NCI-H1694 treated with DMSO at 0.1 percent for 48 hours (cell line): ENCODE measurements at places on chromosomes 1 and 21.

DNA sequence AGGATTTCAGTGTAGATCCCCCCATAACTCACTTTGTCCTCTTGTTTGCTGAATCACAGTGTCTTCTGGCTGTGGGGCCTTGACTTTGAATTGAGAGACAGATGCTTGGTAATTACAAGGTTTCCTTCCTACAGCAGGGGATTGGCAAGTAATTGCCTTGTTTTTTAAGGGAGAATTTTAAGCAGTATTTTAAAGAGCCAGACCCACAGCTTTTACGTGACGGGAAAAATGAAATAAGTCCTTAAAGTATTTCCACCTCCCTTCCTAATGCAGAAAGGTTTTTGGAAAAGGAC is 41.0 kb downstream of the PGBD5 start:
- peak; percentile 57 for DNase-seq

DNA sequence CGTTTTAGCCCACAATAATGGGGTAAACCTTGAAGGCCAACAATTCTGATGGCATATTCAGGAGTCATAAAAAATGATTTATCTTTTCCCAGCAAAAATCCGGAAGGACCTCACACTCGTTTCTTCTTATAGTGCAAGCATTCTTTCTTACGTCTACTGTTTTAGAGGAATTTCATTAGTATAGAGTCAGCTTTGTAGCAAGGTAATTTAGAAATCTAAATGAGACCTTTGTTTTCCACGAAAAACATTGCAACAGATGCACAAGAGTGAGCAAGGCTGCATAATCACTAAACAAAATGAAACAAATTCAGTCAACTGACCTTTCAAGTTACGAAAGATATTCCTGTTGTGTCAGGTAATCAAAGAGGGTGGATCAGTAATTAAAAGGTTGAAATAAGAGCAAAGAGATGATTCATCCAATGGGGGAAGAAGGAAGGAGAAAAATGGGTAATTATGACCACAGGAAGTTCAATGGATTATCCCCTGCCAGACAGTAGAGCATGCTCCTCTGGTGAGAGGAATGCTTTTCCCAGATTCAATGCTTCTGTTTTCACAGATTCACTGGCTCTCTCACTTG is 560 bp upstream of the CSDE1 start:
- DNase-seq, result peak; percentile 4

GRCh38 chr1:235943581-235944114 is 76.9 kb upstream of the LYST start:
- no peak for DNase-seq

- DNase-seq, result no peak
Observed at GRCh38 chr1:151159373-151159772, 2.9 kb downstream of the TNFAIP8L2 start.

DNA sequence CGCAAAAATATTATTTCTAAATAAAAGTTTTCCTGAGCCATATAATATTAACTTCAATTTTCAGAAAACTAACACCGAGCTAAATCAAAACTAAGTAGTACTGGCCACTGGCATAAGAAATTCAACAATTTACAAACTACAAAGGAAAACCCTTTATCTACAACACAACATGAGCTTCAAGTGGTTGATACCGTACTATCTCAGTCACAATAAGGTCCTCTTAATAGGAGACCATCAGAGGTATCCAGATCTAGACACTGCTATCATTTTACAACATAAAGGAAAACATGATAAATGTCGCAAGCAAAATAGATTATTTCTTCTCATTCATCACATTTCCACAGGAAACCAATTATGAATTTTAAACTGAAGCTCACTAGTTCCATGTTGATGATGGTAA is 39.5 kb downstream of the GATAD2B start:
- no peak for DNase-seq

- DNase-seq, result no peak
Observed at GRCh38 chr21:20270365-20271055, 727.7 kb upstream of the NCAM2 start.

DNA sequence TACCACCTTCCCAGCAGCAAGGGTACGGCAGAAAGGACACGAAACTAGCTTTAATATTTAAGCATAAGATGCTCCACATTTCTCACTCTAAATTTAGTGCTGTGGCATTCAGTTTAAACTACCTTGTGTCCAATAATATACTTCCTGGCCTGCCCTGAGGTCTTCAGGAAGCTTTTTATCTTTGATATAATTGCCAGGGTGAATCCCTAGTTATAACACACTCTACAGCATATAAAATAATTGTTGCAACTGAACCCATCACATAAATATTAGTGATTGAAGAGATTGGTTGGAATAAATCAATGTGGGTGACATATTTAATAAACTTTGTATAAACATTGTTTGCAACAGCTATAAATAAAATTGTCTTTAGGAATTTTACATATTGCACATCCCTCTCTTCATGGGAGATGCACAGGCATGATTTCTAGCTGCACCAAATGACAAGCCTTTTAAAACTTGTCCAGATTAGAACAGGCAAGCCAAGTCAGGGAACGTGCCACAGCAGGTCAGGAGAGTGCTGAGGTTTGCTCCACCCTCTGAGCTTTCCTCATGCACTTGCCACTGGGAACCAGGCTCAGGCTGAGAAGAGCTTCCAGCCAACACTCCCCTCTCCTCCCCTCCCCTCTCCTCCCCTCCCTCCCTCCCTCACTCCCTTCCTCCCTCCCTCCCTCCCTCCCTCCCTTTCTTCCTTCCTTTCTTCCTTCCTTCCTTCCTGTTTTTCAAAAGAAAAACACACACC is 623.2 kb upstream of the PKN2 start:
- DNase-seq, result no peak

DNA sequence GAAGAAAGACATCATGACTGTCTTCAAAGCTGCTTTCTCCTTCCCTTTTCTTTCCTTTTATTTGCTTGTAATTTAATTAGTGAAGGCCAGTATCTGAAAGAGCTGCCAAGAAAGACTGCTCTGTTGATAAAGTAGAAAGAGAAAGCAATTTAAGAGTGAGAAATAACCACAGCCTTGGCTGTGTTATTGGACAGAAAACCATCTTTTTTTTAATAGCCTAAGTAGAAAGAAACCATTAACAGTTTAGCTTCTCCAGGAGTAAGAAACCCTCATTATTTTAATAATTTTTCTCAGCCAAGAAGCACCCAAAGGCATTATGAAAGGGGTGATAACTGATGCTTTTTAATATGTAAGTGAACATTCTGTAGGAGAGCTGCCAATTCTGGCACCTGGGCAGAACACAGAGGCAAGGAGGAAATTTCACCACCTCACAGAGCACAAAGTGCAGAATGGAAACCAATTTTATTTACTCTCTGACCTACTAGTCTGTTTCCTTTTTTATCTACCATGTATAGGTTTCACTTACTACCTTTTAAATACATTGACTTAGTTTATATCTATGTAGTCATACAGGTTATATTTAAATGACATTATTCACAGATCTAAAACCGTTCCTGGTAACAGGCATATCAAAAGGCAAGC is 703.2 kb downstream of the MRPL39 start:
- DNase-seq, result no peak

GRCh38 chr21:38349111-38349746 is 92.4 kb downstream of the KCNJ15 start:
- no peak for DNase-seq

DNA sequence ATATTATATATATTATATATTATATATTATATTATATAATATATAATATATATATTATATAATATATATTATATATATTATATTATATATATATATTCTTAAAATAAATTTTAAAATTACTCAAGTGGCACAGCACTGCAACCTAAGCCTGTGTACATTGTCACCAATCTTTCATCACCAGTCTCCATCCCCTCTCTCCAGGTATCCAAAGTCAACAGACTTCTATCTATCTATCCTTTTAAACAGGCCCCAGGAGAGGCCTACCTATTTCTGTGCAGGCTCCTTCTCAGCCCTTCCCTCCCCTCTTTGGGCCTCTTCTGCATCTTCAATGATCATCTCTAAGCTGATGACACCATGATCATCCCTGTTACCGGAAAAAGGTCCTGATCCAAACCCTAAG is 111.7 kb downstream of the RHOU start:
- no peak for DNase-seq

GRCh38 chr1:61337981-61338848 is 255.9 kb downstream of the NFIA start:
- DNase-seq, result peak; percentile 79

DNA sequence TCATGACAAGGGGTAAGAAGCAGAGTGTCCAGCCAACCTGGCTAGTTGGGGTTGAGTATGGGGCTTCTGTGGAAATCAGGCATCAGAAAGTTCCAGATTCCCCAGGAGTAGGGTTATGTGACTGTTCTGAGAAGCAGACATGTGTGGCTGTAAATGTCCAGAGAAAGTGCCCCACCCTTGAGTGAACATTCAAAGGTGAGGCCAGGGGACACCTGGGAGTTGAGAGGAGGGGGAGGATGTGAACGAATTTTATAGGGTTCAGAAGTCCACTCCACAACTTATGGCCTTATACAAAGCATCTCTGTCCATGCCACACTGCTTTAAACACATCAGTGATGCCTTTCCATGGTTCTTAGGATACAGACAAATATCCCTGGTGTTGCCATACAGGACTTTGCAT is 133.3 kb downstream of the IGSF21 start:
- no peak for DNase-seq

DNA sequence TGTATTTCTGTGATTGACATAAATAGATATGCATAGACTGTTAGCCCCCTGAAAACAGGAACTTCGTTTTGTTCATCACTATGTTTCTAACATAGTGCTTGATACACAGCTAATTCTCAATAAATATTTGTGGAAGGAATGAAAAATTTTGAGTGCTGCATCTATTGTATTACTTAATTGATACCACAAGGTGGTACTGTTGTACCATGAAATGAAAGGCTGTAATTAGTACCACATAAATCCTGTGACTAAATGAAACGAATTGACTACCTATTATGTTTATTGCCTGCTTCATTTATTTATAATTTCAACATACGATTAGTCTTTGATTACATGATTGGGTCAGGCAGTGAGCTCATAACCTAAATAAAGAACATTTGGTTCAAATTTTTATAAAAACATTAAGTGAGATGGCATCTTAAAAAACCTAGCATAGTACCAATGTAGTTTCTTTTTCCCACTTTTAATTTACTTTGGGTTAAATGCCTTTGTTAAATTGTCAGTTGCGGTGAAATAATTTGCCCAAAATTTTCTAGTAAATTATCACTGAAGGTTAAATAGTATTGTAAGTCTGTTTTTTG is 15.0 kb upstream of the TGFB2 start:
- DNase-seq, result peak; percentile 67

- no peak for DNase-seq
Observed at GRCh38 chr1:218817691-218818465, 355.8 kb upstream of the LYPLAL1 start.

DNA sequence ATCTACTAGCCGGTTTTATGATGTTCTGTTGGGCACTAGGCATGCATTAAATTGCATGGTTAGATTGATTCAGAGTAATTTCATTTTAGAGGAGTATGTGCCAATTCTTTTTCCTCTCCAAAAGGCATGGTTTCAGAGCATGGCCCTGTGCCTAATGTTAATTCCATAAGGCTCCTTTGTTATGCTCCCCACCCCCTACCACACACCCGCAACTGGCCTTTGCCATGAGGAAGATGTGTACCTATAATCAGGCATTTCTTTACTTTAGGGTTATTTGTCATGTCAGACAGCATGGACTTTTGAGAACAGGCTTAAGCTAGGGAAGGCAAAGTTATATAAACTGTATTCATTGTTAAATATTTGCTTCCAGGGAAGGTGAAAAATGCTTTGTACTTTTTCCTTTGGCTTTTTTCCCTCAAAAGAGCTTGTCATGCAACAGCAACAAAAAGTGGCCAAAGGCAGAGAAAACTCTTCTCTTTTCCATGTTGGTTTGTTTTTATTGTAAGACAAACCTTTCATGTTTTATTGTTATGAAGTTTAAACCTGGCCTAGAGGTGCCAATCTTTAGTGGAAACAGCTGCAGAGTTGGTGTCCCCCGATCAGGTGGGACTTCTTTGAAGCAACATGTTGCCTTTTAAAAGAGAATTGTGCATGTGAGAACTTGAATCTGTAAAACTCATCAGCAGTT is 24.3 kb upstream of the NBL1 start:
- DNase-seq, result no peak

DNA sequence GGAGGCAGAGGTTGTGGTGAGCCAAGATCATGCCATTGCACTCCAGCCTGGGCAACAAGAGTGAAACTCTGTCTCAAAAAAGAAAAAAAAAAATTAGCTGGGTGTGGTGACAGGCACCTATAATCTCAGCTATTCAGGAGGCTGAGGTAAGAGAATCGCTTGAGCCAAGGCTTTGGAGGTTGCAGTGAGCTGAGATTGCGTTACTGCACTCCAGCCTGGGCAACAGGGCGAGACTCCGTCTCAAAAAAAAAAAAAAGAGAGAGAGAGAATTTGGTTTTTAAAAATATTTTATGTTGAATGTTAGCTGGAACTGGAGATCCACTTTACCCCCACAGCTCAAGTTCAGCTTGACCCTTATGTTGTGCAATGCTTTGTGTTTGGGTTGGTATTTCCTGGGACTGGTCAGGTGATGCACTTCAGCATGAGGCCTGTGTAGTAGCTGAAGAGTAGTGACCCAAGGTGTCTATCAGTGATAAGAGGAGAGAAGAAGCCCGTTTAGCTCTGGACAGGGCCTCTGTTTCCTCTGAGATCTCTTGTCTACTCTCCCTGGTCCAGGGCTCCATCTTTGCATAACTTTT is 36.8 kb upstream of the MACF1 start:
- no peak for DNase-seq

DNA sequence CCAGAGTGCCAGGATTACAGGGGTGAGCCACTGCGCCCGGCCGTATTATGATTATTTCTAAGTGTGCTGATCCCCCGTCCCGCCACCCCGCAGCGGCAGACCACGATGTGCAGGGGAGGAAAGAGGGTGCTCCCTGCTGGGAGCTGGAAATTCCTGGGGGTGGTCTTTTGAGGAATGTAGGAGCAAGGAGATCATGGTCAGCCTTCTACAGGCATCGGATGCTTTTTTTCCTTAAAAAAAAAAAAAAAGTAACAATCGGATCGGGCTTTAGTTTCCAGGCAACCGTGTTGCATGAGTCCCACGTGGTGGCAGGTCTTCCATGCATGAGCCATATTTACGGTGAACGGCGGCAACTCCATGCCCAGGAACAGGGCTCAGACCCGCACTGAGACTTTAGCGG is 74.2 kb upstream of the COX20 start:
- no peak for DNase-seq

DNA sequence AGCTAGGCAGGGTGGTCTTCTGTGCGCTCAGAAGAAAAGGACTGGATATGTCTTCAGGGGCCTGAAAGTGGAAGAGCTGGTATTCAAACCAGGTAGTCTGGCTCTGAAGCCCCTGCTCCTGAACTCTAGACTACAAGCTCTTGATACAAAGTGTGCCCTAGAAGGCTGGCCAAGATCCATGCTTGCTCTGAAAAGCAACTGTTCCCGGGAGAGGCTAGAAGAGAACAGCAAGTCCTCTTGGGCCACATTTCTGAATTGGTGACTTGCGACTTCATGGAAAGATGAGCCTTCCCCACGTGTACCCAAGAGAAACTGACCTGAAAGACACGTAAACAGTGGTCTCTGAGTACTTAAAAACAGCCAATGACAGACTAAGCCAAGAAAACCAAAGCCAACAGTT is 123.3 kb upstream of the GRIK3 start:
- DNase-seq, result no peak

- DNase-seq, result no peak
Observed at GRCh38 chr21:14995226-14995625, 69.6 kb downstream of the NRIP1 start.
